GM18507 (cell line): ENCODE measurements at places on chromosomes 3 and 15.

DNA sequence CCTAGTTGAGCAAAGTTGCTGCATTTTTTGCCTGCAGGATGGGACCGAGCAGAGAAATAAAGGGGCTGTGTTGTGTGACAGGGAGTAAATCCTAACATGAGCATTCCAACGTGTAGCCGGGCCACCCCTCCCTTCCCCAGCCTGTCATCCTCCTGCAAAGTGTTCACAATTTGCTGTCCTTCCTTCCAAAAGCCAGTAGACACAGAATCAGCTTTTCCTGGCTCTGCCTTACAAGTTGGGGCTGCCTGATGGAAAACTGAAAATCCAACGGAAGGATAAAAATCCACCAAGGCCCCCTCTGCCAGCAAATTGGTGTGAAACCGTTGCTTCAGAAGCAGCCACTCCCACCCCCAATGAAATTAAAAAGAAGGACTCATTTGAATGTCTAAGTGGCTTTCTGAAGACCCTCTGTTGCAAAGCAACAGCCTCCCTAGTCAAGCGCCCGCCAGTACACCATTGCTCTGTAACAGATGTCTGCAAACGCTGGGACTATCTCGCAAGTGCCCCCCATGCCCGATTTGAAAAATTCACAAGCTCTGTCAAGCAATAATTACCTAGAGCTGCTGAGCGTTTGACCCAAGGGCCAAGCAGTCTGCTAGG is 665 bp downstream of the FRMD4B start:
- no peak for DNase-seq

- no peak for DNase-seq
Observed at GRCh38 chr15:101451846-101452245, 37.7 kb downstream of the PCSK6 start.

GRCh38 chr15:80816049-80816653 is 37.0 kb downstream of the CEMIP start:
- no peak for DNase-seq

DNA sequence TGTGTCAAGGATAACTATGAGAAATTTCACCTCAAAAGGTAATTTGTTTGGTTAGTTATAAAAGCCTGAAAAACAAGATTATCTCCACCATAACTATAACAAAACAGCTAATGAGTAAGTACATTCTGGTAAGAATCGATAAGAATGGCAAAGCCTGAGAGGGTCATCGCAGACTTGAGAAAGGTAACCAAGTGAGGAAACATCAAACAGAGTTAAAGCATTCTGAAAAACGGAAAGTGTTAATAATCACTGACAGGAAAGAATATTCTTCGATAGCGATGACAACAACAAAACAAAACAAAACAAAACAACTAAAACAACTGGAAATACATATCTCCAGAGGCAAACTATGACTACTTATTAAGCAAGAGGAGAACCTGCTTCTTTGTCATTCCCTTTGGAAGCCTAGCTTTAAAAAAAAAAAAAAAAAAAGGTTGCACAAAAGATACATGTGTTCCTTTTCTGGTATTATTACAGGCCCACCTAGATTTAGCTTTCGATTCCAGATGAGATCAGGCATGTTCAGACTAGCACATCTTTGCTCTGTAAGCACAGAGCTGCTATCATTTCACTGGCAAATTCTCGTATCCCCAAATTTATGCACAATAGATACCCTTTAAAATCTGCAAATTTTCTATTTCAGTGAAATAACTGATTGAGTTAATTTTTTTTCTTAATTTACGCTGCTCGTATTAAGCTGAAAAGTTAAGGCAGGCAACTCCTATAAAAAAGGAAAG is 155.6 kb downstream of the TIGIT start:
- no peak for DNase-seq

- DNase-seq: no peak
Observed at GRCh38 chr15:70902107-70902506, 9.5 kb downstream of the LRRC49 start.

GRCh38 chr3:133271539-133271938 is 128.3 kb upstream of the BFSP2 start:
- DNase-seq: no peak

- DNase-seq: no peak
Observed at GRCh38 chr15:91807122-91807521, 46.4 kb upstream of the SLCO3A1 start.

DNA sequence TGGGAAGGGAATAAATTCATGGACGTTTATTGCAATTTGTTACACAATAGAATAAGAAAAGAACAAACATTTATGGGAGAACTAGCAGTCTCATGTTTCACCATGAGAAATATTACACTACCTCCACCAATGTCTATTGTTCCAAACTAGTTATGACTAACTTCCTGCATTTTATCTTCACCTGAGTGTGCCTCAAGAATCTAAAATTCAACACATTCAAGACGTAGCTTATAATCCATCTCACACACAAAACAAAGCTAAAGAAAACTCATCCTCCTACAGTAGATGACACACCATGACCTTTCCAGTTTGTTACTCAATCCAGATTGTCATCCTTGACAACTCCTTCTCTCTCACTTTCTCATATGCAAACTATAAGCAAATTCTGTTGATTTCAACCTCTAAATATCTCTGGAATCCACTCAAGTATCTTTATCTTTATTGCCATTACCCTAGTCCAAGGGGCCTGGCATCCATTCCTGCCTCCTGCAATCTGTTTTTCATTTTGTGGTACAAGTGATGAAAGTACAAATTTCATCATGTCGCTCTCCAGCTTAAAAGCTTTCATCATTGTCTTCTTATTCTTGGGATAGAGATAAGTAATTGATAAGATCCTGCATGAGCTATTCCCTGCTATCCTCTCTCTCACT is 229.9 kb downstream of the NR2F2 start:
- DNase-seq: no peak

GRCh38 chr15:36358094-36358493 is 221.3 kb upstream of the CDIN1 start:
- no peak for DNase-seq

DNA sequence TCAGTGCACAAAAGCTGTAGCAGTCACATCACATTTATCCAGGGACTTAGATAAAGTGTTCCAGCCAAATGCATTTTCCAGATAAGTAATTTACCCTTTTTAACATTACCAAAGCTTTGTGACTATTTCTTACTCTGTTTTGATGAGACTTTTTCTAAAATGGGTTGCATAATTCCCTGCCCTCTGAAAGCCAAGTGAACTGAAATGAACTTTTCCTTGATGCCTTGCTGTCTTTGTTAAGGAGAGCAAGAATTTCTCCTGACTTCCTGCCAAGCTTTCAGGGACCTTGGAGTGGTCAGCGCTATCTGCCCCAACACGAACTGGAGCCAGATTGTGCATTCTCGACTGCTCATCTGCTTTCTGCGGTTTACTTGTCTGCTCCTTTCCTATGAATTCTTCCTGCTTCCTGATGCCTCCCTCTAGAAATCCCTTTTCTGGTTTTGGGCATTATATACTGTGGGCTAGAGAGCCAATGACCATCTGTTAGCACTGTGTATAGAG is 34.8 kb downstream of the EIF4E3 start:
- DNase-seq: no peak
